Activated CD8-positive, alpha-beta T cell treated with anti-CD3 and anti-CD28 coated beads for 36 hours (primary cell): ENCODE measurements at places on chromosomes 4 and X. TPM values are rescaled to one million over a fixed set of nuclear protein-coding genes. Genes with fewer than 3 reads are reported as not detected.

- no peak for DNase-seq
Observed at GRCh38 chr4:62288808-62289541, 1088.8 kb downstream of the ADGRL3 start.

TKTL2 gene
- not detected for total RNA-seq

DNA sequence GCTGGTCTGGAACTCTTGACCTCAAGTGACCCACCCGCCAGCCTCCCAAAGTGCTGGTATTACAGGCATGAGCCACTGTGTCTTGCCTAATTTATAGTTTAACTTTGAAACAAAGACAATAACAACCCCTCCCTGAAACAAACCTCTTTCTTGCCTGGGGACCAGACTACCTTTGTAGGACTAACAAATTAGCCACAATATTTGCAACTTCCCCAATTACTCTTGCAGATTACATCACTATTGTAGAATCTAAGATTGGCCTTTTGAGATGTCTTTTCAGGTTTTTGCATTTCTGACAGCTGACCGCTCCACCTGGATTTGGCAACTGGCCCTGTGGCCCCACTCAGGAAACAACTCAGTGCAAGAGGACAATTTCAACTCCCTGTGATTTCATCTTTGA is 84.8 kb downstream of the AKAP4 start:
- DNase-seq: no peak

- peak; percentile 69 for DNase-seq
Observed at GRCh38 chrX:39196192-39197102, 395.2 kb downstream of the MID1IP1 start.

DCAF12L2 gene
- not detected for total RNA-seq

DNA sequence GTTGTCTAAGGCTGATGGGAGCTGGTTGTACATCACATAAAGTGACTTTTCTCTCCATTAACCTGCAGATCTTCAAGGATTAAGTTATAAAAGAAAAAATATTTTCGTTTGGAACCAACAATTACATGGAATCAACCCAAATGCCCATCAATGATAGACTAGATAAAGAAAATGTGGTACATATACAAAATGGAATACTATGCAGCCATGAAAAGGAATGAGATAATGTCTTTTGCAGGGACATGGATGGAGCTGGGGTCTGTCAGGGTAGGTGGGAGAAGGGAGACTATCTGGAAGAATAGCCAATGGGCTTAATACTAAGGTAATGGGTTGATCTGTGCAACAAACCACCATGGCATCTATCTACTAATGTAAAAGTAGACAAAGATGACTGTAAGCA is 313.2 kb downstream of the FSTL5 start:
- DNase-seq: no peak

- no peak for DNase-seq
Observed at GRCh38 chr4:138507522-138507921, 265.4 kb upstream of the SLC7A11 start.

GRCh38 chrX:100413229-100413628 is 3.2 kb upstream of the PCDH19 start:
- peak; percentile 31 for DNase-seq

PDE6B gene
- total RNA-seq: 11.4 TPM

- DNase-seq: no peak
Observed at GRCh38 chr4:101028886-101029285, 318.4 kb downstream of the PPP3CA start.

PLAC8 gene
- 101 TPM for total RNA-seq

GRCh38 chr4:135368831-135369230 is 1167.2 kb upstream of the PABPC4L start:
- DNase-seq: no peak

GRCh38 chr4:156837625-156838345 is 133.8 kb downstream of the PDGFC start:
- DNase-seq: no peak

DNA sequence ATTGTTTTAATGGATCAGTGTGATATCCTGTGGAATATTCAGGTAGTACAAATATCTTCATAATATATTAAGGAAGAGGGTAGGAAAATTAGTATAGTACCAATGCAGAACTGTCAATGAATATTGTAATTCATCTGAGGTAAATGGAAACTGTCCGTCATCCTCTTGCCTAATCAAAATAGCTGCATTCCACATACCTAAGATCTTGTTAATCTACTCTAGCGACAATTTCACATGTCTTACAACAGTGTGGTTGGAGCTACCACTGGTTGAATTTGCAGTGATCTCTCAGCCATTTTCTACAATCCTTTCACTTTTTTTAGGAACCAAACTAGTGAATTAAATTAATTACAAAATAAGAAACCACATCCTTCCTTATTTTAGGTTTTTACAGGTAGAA is 117.5 kb downstream of the PCDH18 start:
- no peak for DNase-seq

GRCh38 chr4:25397305-25397704 is 20.2 kb downstream of the ANAPC4 start:
- DNase-seq: no peak

ZDHHC15 gene
- total RNA-seq: 0.16 TPM

DNA sequence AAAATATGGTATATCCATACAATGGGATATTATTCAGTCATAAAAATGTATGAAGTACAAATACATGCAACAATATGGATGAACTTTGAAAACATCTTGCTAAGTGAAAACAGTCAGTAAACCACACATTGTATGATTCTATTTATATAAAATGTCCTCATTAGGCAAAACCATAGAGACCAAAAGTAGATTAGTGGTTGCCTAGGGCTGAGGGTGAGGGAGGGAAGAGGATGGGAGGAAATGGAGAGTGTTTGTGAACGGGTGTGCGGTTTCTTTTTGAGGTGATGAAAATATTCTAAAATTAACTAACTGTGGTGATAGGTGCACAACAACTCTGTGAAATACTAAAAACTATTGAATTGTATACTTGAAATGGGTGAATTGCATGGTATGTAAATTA is 29.6 kb downstream of the TEX11 start:
- peak; percentile 1 for DNase-seq

- no peak for DNase-seq
Observed at GRCh38 chrX:120794525-120794975, 81.1 kb downstream of the CT47B1 start.

DNA sequence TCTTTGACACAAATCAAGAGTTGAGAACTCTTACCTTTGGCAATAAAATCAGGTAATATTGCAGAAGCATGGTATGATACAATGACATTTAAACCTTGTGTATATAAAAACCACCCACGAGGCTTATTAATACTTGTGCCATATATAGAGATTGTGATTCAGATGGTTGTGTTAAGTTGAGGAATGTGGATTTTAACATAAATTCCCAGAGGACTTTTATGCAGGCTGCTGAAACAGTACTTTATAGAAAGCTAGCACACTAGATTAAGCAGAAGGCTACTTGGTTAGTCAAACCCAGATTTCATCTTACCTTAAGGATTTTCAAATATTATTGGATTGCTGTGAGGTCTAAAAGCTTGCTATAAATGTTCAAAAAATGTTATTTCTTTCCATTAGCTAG is 325.7 kb upstream of the PCDH10 start:
- no peak for DNase-seq

TRAM1L1 gene
- not detected for total RNA-seq

GRCh38 chr4:135418353-135418752 is 1216.8 kb upstream of the PABPC4L start:
- peak; percentile 6 for DNase-seq

NOP14 gene
- 76.8 TPM for total RNA-seq

ZNF275 gene
- total RNA-seq: 14.2 TPM

GRCh38 chr4:11843340-11843739 is 414.6 kb upstream of the HS3ST1 start:
- no peak for DNase-seq

- DNase-seq: no peak
Observed at GRCh38 chrX:2340991-2341390, 159.8 kb downstream of the DHRSX start.

GRCh38 chr4:141802333-141802732 is 165.9 kb downstream of the IL15 start:
- DNase-seq: no peak

GRCh38 chr4:82780752-82781231 is 17.8 kb downstream of the SCD5 start:
- no peak for DNase-seq

RRH gene
- total RNA-seq: not detected

DNA sequence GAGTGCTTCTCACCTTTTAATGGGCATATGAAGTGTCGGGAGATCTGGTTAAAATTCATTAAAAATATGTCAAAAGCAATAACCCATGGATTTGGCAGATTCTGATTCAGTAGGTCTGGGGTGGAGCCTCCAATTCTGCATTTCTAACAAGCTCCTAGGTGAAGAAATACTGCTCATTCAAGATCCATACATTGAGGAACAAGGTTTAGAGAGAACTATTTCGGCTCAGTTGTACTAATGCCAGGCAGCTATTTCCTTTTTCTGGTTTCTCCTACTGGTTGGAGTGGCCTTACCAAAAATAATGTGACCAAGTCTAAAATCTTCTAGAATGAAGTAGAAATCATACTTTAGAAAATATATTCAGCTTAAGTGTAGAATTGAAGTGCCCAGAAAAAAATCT is 117.5 kb downstream of the TSPAN7 start:
- no peak for DNase-seq

DNA sequence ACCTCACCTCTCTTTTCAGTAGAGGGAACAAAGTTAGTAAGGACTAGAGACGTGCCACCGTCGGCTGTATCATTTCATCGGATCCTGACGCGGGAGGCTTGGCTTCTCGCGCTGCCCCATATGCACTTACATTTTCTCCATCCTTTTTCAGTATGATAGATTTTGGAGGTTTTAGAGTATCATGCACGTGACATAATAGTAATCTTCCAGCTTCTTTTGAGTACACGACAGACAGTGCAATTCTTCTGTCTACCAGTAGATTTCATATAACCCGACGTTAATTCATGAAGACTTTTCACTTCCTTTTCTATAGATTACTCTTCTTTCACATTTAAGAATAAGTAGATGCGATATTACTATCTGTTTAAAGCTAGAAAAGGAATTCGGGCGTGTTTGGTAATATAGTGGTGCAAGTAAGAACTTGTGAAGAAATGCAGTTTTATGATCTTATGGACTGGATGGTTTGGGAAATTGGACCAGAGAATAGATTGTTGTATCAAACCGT is 1.0 kb downstream of the CDS1 start:
- DNase-seq: peak; percentile 5

XAGE2 gene
- not detected for total RNA-seq

C4orf54 gene
- total RNA-seq: not detected

- no peak for DNase-seq
Observed at GRCh38 chrX:110089656-110090403, 86.9 kb downstream of the TMEM164 start.

CXorf65 gene
- 17.3 TPM for total RNA-seq
